ENCODE measurements at places on chromosomes 11 and 22.

DNA sequence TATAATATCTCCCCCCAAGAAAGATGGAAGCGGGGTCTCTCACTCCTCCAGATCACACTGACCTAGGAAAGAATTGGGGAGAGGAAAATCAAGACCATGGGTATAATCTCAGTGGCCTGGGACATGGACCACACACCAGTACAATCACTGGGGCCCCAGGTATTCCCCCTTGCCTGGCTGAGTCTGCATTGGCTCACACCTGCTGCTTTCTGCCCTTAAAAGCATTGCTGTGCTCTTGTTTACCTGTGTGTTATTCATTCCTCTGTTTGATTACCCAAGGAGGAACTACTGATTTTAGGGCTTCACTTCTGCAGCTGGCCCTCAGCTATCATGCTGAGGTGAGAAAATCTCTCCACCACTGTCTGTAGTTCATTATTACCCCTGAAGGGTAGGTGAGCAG is 14.0 kb upstream of the PARVA start:
- no peak for DNase-seq

GRCh38 chr11:1382429-1382828 is 7.3 kb upstream of the BRSK2 start:
- no peak for DNase-seq

DNA sequence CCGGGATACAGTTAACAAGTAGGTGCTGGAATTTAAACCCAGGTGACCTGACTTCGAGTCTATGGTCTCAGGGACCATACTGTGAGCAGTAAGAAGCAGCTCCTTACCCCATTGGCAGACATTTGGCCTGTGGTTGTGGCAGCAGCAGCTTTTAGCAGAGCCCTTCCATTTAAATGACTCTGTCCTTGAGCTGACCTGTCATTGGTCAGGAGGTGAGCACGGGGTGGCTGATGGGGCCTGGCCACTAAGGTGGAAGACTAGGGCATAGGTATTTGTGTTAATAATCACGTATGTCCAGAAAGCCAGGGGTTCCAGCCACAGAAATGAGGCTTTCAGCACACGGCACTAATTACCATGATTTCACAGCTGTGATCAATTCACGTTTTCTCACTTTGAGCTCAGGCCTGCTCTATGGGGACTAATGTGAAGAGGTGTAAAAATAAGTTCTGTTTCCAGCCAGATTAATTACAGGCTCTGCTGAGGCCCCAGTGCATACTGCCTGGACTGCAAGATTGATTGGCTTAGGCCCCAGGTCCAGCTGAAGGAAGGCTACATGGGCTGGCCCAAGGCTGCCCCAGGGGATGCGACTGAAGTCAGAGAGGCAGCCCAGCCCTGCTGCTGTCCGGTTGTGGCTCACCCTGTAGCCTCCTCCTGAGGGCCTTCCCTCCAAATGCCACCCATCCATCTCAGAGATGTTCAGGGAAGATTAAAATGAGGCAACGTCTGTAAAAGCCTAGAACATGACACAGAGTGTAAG is 76.0 kb downstream of the FDX1 start:
- DNase-seq, result no peak

DNA sequence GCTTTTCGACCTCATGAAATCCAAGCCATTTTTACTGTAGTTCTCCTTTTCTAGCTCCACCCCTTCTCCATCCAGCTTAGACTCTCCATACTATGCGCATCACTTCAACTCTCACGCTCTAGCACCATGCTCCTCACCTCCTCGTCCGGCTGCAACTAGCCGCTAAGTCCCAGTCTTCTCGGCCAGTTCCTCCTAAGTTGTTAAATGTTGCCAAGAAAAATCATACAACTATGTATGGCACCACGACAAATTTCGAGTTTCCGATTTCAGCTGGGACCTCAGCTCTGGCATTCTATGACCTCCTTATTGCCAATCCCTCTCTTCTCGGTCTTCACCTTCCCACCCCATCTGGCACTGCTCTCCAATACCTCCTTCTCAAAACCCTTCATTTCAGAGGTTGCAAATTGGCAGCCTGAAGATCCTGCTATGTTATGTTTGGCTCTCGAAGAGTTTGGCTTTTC is 1.0 kb downstream of the ZNF70 start:
- no peak for DNase-seq

DNA sequence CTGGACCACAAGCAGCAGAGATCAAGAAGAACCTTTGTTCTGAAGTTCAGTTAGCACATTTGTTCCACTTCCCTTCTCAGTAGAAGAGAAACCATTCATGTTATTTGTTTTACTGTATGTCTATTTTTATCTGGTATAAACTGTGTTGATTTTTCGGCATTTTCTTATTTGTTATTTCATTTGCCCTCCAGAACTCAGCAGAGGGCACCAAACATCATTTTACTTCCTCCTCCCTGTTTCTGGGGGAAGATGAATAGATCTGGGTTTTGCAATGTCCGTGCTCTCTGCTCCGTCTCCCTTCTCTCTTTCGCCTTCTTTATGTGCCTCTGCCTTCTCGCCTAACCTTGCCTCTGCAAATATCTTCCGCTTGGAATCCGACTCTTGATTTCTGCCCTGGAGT is 366.9 kb downstream of the NTM start:
- no peak for DNase-seq

DNA sequence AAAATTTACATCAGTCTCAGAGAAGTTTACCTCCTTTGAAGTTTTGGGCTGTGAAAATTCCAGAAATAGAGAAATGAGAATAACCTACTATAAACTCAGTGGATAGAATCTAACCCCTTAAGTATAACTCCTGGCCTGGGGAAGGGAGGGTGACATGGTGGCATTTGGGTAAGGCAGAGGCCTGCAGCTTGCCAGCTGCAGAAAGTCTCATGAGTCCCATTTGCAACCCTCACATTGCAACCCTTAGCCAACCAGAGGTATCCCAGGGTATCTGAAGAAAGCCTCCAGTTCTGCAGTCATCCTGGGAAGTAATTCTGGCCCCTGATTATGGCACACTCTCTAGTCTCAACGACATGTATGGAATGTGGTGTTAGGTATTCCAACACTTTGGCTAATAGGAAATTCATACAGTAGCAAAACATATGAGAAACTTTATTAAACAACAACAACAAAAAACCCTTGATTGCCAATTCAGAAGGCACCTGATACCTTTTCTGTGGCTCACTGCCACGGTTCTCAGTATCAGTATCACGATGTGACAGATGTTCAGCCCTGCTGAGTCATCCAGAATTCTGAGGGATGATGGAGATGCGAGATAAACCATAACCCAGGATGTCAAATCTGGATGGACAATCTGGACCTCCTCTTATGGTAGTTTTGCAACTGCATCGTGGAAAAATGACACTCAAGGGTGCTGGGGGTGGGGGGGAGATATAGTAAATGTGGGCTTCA is 743.4 kb downstream of the NELL1 start:
- DNase-seq, result no peak

DNA sequence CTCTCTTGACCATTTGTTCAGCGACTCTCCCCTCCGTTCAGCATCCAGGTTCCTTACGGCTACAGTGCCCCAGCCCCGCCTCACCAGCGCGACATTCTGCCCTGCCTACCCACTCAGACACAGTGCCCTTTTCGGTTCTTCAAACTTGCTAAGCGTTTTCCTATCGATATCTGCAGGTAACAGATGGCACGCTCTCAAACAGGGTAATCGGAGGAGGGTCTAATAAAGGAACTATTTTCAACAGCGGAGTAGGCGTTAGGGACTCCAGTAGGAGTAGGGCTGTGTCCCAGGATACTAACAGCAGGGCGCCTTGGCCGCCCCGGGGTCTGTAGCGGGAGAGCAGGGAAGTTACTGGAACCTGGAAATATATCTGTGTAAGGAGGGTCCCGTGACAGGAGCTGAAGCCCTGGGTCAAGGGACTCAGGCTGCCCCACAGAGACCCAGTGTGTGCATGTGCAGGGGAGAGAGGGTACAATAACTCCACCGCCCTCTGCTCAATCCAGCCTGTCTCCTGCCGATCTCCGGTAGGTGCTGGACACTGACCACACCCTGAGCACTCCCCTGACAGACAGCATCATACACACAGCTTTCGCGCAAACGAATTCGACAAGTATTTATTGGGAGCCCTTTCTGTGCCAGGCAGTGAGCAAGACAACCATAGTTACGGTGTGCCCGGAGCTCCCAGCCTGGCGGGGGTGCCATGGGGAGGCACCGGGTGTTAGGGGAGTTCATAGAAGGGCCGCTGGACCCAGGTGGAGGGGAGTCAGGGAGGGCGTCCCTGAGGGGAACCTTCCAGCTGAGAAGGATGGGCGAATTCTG is 2.1 kb downstream of the KLHL35 start:
- DNase-seq, result no peak

GRCh38 chr11:43644621-43645299 is 35.8 kb upstream of the HSD17B12 start:
- no peak for DNase-seq

GRCh38 chr11:84681456-84681855 is 945.7 kb downstream of the DLG2 start:
- DNase-seq, result no peak

DNA sequence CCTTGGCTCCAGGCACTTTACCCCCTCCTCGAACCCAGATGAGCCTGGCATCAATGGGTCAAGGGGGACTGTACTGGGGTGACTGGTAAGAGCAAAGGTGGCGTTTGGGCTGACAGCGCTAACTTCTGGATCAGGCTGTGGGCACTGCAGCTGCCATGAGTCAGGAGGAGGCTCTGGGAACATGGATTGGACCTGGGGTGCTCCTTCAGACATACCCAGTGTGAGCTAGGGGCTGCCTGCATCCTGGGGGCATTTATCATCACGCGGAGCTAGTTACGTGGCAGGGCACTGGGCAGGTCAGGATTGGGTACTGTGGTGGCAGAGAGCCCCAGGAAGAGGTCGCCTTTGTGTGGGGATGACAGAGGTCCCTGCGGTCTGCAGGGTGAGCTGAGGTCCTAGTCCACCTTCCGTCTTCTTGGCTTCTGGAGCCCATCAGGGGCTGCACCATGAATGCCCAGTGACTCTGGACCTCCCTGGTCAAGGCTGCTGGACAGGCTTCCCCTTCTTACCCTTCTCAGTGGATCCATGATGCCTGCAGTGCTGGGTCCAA is 13.1 kb downstream of the GRIK4 start:
- DNase-seq, result no peak

DNA sequence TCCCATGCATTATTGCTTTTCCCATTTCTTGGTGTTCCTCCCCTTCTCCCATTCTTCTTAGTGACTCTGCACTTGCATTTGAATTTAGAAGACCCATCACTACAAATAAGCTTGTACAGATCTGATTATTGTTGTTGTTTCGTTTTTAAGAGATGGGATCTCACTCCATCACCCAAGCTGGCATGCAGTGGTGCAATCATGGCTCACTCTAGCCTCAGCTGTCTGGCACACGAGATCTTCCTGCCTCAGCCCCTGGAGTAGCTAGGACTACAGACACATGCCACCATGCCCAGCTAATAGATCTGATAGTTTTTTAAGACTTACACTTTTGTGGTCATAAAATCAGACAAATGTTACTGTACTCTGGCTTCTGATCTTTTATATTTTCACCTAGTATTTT is 252.1 kb downstream of the DDX10 start:
- DNase-seq, result no peak

GRCh38 chr22:43365715-43366440 is 22.7 kb upstream of the SCUBE1 start:
- DNase-seq, result no peak

Data from DMS79 (cell line).